ENCODE measurements at places on chromosomes 6 and 20.

DNA sequence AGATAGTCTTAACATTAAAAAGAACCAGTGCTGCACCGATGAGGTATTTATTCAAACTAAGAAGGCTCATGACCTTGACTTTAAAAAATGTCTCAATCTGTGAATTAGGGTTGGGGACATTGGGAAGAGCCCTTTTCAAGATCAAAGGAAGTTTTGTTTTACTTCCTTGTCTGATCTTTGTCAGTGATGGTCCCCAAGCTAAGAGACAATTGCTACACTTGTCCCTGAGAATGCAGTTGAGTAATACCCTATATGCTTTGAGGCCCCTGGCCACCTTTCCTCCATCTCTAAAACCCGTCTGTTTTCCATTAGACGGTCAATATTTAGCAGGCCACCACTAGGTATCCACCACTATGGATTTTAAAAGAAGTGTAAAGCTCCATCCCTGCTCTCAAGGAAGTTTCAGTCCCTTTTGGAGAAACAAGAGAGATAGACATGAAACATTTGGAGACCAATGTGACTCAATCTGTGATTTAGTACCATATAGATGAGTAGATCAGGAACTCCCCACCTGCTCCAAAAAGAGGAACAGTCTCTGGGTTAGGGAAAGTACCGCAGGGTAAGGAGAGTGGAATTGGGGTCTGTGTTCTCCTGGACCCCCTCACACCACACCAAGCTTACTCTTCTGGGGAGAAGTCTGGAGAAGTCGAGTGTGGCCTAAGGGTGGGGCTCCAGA, 99.1 kb upstream of the ISM1 start:
- no peak for DNase-seq

DNA sequence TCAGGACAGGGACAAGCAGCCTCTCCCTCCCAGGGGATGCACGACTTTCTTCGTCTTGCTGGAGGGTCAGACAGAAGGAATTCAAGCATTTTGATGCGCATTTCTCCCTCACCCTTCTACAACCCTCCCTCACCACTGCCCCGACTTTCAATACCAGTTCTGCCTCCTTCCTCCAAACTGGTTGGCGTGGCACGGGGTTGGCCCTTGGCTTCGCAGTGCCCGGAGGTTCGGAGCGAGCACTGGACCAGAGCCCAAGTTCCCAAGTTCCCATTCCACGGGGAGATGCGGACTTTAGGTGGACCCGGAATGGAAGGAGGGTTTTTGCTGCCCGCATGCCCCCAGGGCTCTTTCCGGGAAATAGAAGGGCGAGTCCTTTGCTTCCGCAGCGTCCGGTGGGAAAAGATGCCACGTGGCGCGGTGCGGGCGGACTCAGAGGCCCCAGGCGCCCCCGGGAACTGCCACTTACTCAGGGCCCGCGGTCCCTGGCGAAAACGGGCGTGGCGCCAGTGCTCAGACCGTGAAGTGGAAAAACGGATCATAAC, 8.0 kb upstream of the LAMP5 start:
- no peak for DNase-seq

DNA sequence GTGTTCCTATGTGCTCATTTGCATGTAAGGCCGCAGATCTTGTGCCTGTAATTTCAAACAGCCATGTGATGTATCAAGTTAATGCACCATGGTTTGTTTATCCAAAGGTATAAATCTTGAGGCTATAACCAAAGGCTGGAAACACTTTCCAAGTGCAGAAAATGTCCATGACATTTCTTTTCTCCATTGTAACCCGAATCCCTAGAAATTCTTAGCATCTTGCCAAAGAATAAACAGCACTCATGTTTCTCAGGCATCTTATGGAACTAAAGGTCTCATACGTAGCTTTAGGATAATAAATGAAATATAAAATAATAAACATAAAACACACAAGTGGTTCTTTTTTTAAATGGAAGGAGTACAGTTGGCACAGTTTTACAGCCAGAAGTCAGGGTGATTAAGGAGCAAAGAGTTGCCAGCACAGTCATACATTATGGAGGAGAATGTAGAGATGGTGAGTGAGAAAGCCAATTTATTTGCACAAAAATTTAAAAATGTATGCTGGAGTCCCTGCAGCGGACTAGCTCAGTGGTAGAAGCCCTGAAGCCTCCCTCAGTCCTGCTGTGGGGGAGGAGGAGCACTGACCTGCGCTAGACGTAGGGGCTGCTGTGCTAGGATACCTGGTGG, 18.0 kb downstream of the CDH26 start:
- DNase-seq = no peak

- no peak for DNase-seq
Measured at GRCh38 chr20:24998121-24998520, 5.6 kb upstream of the APMAP start.

- DNase-seq = no peak
Measured at GRCh38 chr6:1624058-1624850, 14.5 kb downstream of the FOXC1 start.

GRCh38 chr6:21198032-21198640, 395.4 kb upstream of the SOX4 start:
- DNase-seq = no peak
